ENCODE measurements at places on chromosomes 1 and 21. TPM values are rescaled to one million over a fixed set of nuclear protein-coding genes. Genes with fewer than 3 reads are reported as not detected.

DNA sequence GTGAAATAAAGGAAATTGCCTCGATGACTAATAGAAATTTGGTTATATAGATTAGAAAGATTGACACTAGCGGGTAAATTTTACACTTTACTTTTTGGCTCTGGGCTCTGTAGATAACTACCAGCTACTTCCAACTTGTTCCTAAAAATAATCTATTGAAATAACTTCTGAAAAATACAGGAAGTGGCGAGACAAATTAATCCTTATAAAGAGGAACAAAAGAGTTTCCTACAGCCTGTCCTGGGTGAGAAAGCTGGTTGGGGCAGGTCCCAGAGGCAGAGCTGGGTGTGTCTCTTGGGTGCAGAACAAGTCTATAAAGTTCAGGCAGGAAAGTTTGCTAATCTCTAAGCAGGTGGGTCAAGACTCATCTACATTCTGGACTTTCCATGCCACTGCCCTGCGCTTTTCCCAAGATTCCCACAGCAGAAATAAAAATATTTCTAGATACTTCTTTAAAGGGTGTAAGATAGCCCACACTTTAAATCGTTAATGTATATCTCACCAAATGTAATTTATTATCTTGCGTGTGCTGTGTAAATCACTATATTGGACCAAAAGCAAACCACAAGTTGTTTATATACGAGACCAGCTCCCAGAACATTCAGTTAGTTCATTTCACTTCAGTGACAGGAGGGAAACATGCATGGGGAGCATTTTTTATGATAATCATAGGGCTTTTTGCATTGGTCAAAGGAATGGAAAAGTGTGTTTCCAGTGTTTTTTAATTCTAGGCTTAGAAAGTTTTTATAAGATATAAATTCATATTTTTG is 70.1 kb upstream of the NRIP1 start:
- DNase-seq, result no peak

- DNase-seq, result no peak
Observed at GRCh38 chr1:201536558-201536957, 2.4 kb upstream of the NAV1 start.

- DNase-seq, result no peak
Observed at GRCh38 chr1:247043406-247043805, 35.2 kb downstream of the ZNF670 start.

- peak; percentile 75 for DNase-seq
Observed at GRCh38 chr1:231743966-231744365, 117.4 kb downstream of the DISC1 start.

GRCh38 chr1:30540611-30541192 is 182.7 kb downstream of the MATN1 start:
- no peak for DNase-seq

The HPCA gene
- not detected for total RNA-seq

The SPATA46 gene
- total RNA-seq, result not detected

Data from SK-MEL-5 (cell line).